Stomach (tissue), 19 donors: ENCODE measurements at places on chromosomes 4 and X. TPM values are rescaled to one million over a fixed set of nuclear protein-coding genes. Genes with fewer than 3 reads are reported as not detected.

DNA sequence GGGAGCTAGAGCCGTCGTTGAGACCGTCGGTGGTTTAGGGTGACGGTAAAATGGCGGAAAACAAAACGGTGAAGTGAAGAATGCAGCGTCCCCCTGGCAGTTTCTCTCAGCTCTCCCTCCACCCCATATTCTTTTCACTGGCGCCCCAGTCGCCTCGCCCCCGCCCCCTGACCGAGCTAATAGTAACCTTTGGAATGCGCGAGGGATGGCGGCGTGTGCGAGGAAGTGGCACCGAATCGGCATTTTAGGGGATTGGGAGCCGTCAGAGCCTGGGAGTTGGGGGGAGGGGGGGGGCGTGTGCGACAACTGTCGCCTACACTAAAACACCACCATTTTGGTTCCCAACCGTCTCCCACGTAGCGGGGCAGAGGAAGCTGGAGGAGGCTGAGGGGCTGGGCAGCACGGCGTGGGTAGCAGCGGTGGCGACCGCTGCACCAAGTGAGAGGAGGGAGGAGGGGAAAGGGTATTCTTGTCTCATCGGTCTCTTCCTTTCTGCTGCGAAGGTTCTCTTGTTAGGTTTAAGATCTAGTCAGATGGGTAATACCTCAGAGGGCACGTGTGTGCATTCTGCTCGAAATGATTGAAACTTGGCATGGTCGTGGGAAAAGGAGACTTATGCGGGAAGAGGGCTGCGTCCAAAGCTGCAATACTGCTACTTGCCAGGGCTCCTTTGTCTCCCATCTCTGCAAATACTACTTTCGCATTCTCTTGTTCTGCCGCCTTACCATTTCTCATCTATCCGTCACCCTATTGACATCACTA is 840 bp downstream of the ZNF711 start:
- H3K4me1 ChIP-seq = no peaks in the 10 kb centered on the region
- H3K27ac ChIP-seq = peak overlapping the region; percentile 5
- DNase-seq = peak; percentile 70
- H3K27me3 ChIP-seq = no peaks in the 10 kb centered on the region
- no peaks in the 10 kb centered on the region for H3K36me3 ChIP-seq

DNA sequence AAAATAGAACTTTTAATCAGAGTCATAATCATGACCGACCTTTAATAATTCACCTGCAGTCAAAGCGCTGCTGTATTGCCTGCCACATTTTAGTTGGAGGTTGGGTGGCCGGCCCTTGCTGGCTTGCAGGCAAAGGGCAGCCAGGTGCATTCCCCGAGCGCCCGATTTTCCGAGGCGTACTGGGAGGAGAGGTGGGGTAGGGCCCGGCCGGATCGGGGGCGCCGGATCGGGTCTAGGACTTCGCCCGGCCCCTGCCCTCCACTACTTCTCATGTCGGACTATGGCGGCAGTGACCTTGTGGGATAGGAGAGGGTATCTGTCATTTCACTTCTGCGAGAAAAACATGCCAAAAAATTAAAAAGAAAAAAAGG is 2.5 kb upstream of the RS1 start:
- peak; percentile 27 for DNase-seq
- peak overlapping the region; percentile 68 for H3K4me3 ChIP-seq
- no peaks in the 10 kb centered on the region for H3K36me3 ChIP-seq
- peaks cover 6% of the 10 kb centered on the region for H3K4me1 ChIP-seq
- H3K27ac ChIP-seq = peak overlapping the region; percentile 89
- H3K27me3 ChIP-seq = no peaks in the 10 kb centered on the region

DNA sequence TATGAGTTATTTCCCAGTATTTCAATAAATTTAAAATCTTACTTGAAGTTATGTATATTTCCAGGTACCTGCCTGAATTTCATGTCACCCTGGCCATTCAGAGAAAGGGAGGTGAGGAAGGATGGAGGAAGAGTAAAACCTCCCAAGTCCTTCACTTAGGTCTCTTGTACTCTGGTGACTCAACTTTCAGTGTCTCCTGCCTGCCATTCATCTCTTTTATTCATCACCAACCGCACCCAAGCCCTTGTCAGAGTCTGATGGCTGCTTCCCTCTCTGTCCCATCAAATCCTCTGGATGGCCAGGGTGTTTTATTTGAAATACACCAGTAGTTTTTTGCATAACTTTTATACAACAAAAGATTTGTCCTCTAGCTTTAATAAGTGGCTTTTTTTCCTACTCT is 17.8 kb downstream of the TMPRSS11E start:
- no peak for DNase-seq
- no peaks in the 10 kb centered on the region for H3K27me3 ChIP-seq

- no peak overlapping the region for H3K27ac ChIP-seq
- no peak for DNase-seq
- H3K27me3 ChIP-seq = no peaks in the 10 kb centered on the region
- H3K4me3 ChIP-seq = no peak overlapping the region
- H3K36me3 ChIP-seq = no peaks in the 10 kb centered on the region
Observed at GRCh38 chr4:60805500-60806313, 394.4 kb upstream of the ADGRL3 start.

DNA sequence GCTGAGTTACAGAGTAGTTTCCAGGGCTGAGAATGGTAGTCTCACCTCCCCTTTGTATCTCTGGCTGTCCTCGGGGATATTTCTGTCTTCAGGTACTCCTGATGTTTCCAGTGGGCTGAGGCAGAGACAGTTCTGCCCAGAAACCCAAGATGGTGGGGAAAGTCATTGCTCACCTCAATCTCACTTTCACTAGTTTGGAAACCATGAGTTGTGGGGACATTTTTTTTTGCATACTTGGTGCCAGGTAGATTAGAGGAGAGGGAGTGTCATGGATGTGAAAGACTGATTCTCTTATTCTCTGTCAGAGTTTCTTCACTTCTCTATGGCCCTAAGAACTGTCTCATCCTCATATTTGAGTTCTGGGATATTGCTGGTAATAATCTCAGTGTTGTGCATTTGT is 708.6 kb upstream of the MAGEB2 start:
- peaks cover 4% of the 10 kb centered on the region for H3K27me3 ChIP-seq
- H3K36me3 ChIP-seq = no peaks in the 10 kb centered on the region
- H3K4me3 ChIP-seq = no peak overlapping the region
- no peak for DNase-seq

The DUX4 gene
- total RNA-seq = not detected
